ENCODE measurements at places on chromosomes 2 and 18.

GRCh38 chr2:219596954-219597551, 604 bp upstream of the STK11IP start:
- no peak for DNase-seq

- no peak for DNase-seq
Measured at GRCh38 chr2:53751728-53752127, 15.9 kb upstream of the CHAC2 start.

- no peak for DNase-seq
Measured at GRCh38 chr18:76875390-76876325, 53.3 kb downstream of the ZNF236 start.

- DNase-seq = no peak
Measured at GRCh38 chr18:12880541-12880910, 3.5 kb downstream of the PTPN2 start.

GRCh38 chr2:112985090-112985489, 7.3 kb downstream of the IL36G start:
- no peak for DNase-seq

DNA sequence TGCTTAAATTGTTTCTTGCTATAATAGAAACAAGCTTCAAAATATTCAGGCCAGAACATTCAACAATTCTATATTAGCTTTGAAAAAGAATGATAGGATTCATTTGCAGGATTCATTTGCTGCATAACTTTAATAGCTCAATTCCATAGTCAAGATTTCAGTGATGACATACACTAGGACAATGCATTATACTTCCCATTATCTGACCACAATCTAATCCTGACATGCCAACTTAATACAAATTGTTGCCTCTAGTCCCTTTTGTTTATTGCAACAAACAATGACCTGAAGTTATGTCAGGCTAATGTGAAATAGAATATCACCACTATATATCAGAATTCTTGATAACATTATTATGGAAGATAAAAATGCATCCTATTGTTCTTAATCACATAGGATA, 169.4 kb downstream of the DNAH7 start:
- DNase-seq = no peak

GRCh38 chr2:120759543-120760331, 24.1 kb downstream of the GLI2 start:
- DNase-seq = no peak

DNA sequence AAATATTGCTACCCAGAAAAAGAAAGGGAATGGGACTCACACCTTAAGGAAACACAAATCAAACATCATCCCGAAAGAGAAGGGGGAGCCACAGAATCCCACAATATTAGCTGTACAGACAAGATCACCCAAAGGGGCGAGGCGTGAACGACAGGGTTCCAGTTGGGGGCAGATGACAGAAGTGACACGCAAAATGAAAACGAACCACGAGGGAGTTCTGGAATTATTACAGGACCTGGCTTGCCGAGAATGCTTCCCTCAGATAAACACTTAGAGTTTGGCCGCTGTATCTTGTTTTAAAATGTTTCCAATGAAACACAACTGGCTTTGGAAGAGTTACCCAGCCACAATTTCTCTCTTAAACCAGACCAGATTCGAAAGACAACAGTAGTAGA, 60.4 kb downstream of the C2orf76 start:
- no peak for DNase-seq

GRCh38 chr2:171584001-171584400, 61.7 kb downstream of the CYBRD1 start:
- no peak for DNase-seq

All from NCI-H1092 (cell line).